GM23248 (cell line): ENCODE measurements at places on chromosomes 4 and X. TPM values are rescaled to one million over a fixed set of nuclear protein-coding genes. Genes with fewer than 3 reads are reported as not detected.

DNA sequence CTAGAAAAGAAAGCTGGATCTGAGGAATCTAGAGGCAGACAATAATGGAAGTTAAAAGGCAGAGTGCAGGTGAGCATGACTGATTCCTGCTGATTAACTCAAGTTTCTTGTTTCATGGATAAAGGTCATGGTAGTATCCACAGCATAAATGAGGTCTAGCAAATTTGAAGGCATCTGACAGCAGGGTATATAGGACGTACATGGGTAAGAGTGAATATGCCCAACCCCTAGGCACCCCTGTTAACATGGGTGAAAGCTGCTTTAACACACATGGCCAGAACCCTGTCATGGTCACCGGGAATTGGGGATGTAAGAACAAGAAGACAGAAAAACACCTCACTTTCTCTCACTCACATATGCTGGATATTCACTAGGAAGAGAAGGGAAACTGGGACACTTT lies 25.0 kb downstream of the NLRP2B start:
- DNase-seq: no peak
- no peaks in the 10 kb centered on the region for H3K36me3 ChIP-seq
- H3K27ac ChIP-seq: no peak overlapping the region
- no peaks in the 10 kb centered on the region for H3K4me1 ChIP-seq

GRCh38 chrX:44874420-44875184 lies 1.6 kb downstream of the KDM6A start:
- no peaks in the 10 kb centered on the region; the same call in 1 of the 2 replicates for H3K36me3 ChIP-seq
- H3K27ac ChIP-seq: peak overlapping the region; percentile 99
- peaks cover 5% of the 10 kb centered on the region; the same call in 1 of the 2 replicates for H3K4me1 ChIP-seq

DNA sequence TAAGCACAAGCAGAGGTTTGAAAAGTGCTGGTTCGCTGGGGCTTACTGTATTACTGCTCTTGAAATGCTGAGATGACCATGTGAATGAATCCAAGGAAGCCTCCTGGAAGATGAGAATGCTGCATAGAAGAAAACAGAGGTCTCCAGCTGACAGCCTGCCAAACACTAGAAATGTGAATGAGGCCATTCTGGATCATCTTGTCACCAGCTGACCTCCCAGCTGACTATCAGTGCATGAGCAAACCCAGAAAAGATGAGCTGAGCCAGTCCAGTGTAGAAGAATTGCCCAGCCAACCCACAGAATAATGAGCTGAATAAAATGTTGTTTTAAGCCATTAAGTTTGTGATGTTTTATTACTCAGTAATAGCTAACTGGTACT lies 49.1 kb upstream of the DYNLT3 start:
- H3K36me3 ChIP-seq: no peaks in the 10 kb centered on the region
- DNase-seq: peak; percentile 19
- H3K27ac ChIP-seq: no peak overlapping the region
- no peaks in the 10 kb centered on the region for H3K27me3 ChIP-seq
- no peak overlapping the region for H3K4me3 ChIP-seq

- no peaks in the 10 kb centered on the region for H3K4me1 ChIP-seq
- no peak overlapping the region for H3K4me3 ChIP-seq
- no peaks in the 10 kb centered on the region for H3K27me3 ChIP-seq
- no peak overlapping the region for H3K27ac ChIP-seq
Measured at GRCh38 chr4:7337196-7338058, 97.3 kb downstream of the PSAPL1 start.

DNA sequence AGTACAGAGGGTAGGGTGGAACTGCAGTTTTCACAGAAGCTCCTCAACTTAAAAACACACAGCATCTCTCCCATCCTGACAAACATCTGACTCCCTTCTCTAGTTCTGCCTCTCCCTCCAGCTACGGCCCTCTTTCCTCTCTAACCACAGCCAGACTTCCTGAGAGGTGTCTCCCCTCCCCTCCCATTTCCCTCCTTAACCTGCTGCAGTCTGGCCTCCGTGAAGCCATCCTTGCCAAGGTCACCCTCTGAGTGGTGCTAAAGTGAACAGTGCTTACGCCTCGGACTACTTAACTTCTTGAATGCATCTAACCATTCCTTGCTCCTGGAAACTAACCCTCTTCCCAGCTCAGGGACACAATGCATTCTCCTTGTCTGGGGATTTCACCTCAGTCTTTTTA lies 53.3 kb downstream of the RTL5 start:
- H3K4me3 ChIP-seq: no peak overlapping the region
- H3K4me1 ChIP-seq: no peaks in the 10 kb centered on the region
- no peaks in the 10 kb centered on the region for H3K27me3 ChIP-seq
- H3K36me3 ChIP-seq: no peaks in the 10 kb centered on the region
- DNase-seq: no peak
- no peak overlapping the region for H3K27ac ChIP-seq

- H3K4me3 ChIP-seq: no peak overlapping the region
- H3K4me1 ChIP-seq: peaks cover 27% of the 10 kb centered on the region
Measured at GRCh38 chr4:39543034-39543433, 15.8 kb upstream of the UGDH start.

DNA sequence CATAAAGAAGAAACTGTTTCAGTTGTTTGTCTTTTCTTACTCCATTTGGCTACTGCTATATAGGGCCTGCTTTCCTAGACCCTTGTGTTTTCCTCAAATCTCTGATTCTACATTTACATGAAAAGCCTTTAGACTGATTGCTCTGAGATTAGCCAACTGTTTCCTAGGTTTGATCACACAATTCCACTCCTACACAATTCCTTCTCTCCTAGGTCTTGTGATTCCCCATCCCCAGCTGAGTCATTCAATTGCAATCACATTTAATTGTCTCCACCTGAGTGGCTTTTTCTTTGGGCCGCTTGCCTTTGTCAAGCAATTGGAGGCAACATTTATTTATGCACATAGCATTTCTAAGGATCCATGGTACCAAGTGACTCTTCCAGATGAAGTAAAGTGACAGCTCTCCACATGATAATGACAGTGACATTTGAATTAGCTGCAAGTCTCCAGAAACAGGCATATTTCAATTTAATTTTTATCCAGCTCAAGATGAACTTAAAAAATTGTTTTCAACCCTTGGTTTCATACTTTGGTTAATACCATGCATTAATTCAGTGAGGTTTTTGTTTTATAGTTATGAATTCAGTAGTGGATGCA lies 35.8 kb downstream of the ATXN3L start:
- H3K27ac ChIP-seq: peak overlapping the region; percentile 90
- H3K4me3 ChIP-seq: no peak overlapping the region
- no peaks in the 10 kb centered on the region for H3K36me3 ChIP-seq

DNA sequence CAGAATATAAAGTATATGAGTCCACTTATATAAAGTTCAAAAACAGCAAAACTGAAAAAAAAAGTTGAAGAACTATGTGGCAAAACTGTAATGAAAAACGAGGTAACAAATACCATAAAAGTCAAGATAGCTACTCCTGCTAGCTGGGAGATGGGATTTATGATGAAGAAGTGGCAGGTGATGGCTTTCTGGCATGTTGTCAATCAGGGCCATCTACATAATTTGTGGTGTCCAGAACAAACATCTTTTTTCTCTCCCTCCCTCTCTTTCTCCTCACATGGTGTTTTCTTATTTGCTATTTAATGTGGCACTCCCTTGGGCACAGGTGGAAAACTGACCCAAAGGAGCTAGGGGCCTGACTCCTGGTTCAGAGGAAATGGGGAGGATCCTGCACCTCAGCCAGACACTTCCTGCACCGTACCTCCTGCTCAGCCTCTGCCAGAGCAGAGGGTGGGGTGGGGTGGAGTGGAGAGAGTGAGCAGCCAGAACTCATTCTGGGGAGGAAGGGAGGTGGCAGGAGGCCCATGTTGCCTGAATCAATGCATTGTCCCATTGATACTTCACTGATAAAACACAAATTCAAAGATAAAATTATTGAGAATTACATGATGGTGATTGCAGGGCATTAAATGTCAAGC lies 5.3 kb upstream of the SAP30 start:
- H3K36me3 ChIP-seq: no peaks in the 10 kb centered on the region
- H3K27ac ChIP-seq: no peak overlapping the region
- no peaks in the 10 kb centered on the region for H3K4me1 ChIP-seq
- H3K4me3 ChIP-seq: no peak overlapping the region

DNA sequence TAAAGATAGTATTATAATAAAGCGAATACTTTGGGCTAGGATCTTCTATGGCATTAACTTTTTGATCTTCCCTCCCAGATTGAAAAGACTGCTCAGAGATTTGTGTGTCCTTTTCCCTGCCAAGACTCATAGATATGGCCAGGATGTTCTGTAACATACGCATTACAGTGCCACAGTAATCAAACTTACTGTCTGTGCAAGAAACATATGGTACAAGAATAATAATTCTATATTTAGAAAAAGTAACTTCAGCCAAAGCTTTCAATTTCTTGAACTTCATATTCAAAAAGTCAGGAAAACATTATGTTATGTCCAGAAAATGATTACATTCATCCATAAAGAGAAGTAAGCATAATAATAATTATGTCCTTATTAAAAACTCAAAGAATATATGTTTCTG lies 100.9 kb upstream of the GUCY1A1 start:
- no peaks in the 10 kb centered on the region for H3K27me3 ChIP-seq
- H3K36me3 ChIP-seq: no peaks in the 10 kb centered on the region
- no peak overlapping the region for H3K4me3 ChIP-seq
- no peak for DNase-seq
- peaks cover 8% of the 10 kb centered on the region; the same call in 1 of the 2 replicates for H3K4me1 ChIP-seq

- H3K27ac ChIP-seq: no peak overlapping the region
- H3K27me3 ChIP-seq: no peaks in the 10 kb centered on the region
- H3K4me3 ChIP-seq: no peak overlapping the region
- no peaks in the 10 kb centered on the region for H3K36me3 ChIP-seq
- no peaks in the 10 kb centered on the region for H3K4me1 ChIP-seq
Measured at GRCh38 chr4:116387937-116388474, 697.4 kb downstream of the TRAM1L1 start.

DNA sequence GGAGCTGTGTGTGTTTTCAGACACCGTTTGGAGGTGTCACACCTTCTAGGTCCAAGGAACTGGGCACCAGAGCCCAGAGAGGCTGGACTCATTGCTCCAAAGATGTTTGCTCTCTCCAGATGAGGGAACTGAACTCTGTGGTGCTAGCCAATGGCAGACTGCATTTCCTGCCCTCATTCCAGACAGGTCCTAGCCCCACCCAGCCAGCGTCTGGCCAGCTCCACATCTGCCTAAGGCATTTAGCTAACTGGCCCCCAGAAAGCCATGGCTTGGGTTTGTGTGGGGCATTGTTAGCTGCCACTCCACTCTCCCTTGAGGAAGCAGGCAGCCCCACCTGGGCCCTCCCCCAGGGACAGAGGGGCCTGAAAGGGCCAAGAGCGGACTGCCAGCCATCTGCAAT lies 11.4 kb downstream of the FGD1 start:
- no peaks in the 10 kb centered on the region for H3K27me3 ChIP-seq
- peaks cover 28% of the 10 kb centered on the region for H3K4me1 ChIP-seq
- no peaks in the 10 kb centered on the region for H3K36me3 ChIP-seq

GRCh38 chr4:85632981-85633380 lies 158.0 kb downstream of the ARHGAP24 start:
- H3K36me3 ChIP-seq: no peaks in the 10 kb centered on the region
- DNase-seq: no peak
- no peak overlapping the region for H3K27ac ChIP-seq
- no peaks in the 10 kb centered on the region for H3K27me3 ChIP-seq
- no peaks in the 10 kb centered on the region for H3K4me1 ChIP-seq
- no peak overlapping the region for H3K4me3 ChIP-seq

- H3K27me3 ChIP-seq: no peaks in the 10 kb centered on the region
- peaks cover 15% of the 10 kb centered on the region for H3K4me1 ChIP-seq
- no peak overlapping the region for H3K4me3 ChIP-seq
- DNase-seq: no peak
- no peak overlapping the region for H3K27ac ChIP-seq
Measured at GRCh38 chr4:168715896-168716295, 219.0 kb downstream of the PALLD start.

DNA sequence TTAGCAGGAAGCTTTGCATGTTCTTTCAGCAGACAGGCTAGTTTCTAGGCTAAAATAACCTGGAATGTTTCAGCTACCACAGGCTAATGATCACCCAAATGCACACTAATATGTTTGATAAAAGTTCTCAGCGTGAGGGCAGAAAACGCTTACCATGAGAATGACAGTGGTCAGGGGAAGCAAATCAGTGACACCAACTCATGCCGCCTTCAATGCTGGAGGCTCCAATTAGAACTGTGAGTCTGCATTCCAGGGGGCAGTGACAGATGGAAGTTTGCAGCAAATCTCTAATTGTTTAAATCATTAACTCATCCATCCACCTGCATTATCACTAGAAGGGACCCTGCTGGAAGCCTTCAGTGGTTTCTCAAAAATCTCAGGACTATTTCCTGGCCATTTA lies 43.2 kb downstream of the ANOS1 start:
- no peaks in the 10 kb centered on the region for H3K27me3 ChIP-seq
- no peak overlapping the region for H3K27ac ChIP-seq
- no peak overlapping the region for H3K4me3 ChIP-seq
- no peak for DNase-seq
- H3K36me3 ChIP-seq: no peaks in the 10 kb centered on the region

DNA sequence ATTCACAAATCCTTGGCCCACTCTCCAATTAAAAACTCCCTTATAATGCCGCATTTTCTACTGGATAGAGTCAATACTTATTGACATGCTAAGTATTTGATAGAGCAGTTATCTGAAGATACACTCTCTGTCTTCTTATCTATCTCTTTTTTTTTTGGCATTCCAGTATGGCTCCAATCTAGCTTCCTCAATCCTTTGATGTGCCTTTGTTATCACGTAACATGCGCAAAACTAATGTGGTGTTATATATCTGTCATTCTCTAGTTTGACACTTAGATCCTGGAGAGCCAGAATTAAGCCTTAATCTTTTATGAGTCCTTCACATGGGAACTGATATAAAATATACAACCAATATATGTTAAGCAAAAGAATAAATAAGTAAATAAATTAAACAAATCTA lies 54.7 kb downstream of the VSIG4 start:
- H3K27me3 ChIP-seq: no peaks in the 10 kb centered on the region
- DNase-seq: no peak
- no peak overlapping the region for H3K27ac ChIP-seq

DNA sequence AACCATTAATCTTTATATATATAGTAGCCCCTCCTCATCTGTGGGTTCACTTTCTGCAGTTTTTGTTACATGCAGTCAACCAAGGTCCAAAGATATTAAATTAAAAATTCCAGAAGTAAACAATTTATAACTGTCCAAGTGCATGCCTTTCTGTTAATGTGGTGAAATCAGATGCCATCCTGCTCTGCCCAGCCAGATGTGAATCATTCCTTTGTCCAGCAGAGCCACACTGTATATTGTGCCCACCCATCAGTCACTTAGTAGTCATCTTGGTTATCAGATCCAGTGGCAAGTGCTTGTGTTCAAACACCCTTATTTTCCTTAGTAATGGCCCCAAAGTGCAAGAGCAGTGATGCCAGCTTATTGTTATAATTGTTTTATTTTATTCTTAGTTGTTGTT lies 17.2 kb upstream of the PRDM5 start:
- H3K36me3 ChIP-seq: no peaks in the 10 kb centered on the region
- H3K4me3 ChIP-seq: no peak overlapping the region

NMU gene
- total RNA-seq: not detected in 2 replicates

MAOA gene
- 0.76 TPM in 1 of 2 replicates, not detected in the other for total RNA-seq

ENAM gene
- not detected in 2 replicates for total RNA-seq

SPANXA1 gene
- not detected in 2 replicates for total RNA-seq

SH3TC1 gene
- total RNA-seq: 6.5 and 9.9 TPM in 2 replicates

BOD1L1 gene
- total RNA-seq: 16.5 and 17.3 TPM in 2 replicates
